A549 (cell line): ENCODE measurements at places on chromosomes 2 and 18. TPM values are rescaled to one million over a fixed set of nuclear protein-coding genes. Genes with fewer than 3 reads are reported as not detected.

GRCh38 chr2:56127463-56128152, 56.2 kb upstream of the CCDC85A start:
- no peak for DNase-seq

DNA sequence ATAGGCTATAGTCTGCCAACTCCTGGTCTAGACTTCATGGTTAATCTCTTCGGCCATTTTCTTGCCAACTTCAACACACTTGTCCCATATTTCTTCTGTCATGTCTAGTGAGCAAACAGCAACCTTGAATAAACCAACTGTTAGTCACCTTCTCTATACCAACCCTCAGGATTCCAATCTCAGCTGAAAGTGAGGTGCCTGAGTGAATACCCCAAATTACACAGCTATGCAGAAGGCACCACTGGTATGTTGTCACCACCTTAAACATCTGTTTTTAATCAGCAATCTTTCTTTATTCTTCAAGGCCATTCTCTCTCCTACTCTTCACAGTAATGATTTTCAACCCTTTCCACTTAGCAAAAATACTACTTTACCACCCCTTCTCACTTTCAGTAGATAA, 39.3 kb downstream of the THOC1 start:
- no peak for DNase-seq

Gene MRPS5
- polyA plus RNA-seq: 102 to 108 TPM (median 103 TPM) in 3 replicates

Gene LINC00305
- polyA plus RNA-seq: not detected in 3 replicates
